Stimulated activated CD4-positive, alpha-beta T cell treated with anti-CD3 and anti-CD28 coated beads, Interleukin-4, amount 100 ng/mL, for 4 hours (primary cell): ENCODE measurements at places on chromosomes 1 and 21.

DNA sequence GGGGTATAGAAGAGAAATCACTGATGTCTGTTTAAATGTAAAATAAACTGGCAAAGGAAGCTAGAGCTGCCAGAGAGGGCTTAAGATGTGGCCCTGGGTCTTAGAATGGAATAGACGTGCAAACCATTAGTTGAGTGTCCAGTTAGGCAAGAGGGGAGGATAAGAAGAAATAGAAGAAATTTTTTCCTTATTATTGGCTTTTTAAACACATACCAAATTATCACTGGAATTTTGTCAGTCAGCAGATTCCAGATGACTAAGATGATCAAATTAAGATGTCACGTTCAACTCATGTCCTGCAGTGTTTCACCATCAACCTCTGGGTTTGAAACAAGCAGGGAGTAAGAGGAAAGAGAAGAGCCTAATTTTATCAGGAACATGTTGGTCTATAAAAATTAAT lies 71.6 kb upstream of the C1orf21 start:
- no peak for DNase-seq

DNA sequence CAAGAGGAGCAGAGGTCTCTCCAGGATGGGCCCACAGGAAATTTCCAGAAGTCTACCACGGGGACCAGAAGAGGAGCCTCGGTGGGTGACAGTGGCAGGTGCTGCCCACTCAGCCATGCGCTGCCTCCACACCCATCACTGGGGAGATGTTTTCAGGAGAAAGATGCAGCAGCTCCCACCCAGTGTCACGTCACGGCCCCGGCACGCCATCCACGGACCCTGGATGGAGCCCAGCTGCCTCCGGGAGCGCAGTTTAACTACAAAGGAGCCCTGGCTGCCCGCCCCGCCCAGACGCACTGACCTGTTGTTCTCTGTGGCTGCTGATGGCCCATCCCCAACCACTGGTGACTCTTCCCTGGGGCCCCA lies 6.8 kb downstream of the TSPEAR start:
- DNase-seq: no peak

DNA sequence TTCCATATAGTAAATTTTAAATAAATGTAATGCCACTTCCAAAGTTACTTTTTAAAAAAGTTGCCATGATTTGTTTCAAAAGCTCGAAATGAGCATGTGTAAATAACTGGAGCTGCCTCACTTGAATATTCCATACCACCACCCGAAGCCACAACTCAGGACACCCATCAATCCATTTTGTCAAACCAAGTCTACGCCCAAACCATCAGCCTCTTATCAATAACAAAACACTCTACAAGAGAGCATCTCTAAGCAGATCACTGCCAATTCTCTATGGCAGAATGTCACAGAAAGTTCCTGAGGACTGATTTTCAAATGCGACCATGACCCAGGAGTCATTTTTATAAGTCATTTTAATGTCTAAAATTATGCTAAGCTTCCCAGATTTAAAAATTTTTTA lies 4.5 kb downstream of the HNRNPR start:
- DNase-seq: no peak

- DNase-seq: peak; percentile 72
Observed at GRCh38 chr1:111204201-111204982, 3.9 kb upstream of the DENND2D start.

- no peak for DNase-seq
Observed at GRCh38 chr1:182227864-182228547, 163.6 kb downstream of the GLUL start.

DNA sequence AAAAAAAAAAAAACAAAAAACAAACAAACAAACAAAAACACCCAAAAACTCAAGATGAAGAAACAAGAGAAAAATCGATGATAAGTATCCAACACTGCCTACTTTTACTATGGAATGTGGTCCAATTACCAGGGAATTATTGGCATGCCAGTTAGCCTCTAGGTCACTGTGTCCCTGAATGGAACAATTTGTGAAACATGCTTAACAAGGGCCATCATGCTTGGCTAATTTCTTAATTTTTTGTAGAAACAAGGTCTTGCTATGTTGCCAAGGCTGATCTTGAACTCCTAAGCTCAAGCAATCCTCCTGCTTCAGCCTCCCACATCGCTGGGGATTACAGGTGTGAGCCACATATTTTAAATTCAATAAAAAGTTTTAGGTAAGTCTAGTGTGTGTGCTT lies 23.9 kb downstream of the PLPP3 start:
- no peak for DNase-seq

- DNase-seq: no peak
Observed at GRCh38 chr1:155529929-155530328, 32.7 kb downstream of the ASH1L start.

GRCh38 chr1:210328032-210328745 lies 513 bp upstream of the HHAT start:
- no peak for DNase-seq

- peak; percentile 47 for DNase-seq
Observed at GRCh38 chr1:180571832-180572636, 13.3 kb downstream of the OVAAL start.

DNA sequence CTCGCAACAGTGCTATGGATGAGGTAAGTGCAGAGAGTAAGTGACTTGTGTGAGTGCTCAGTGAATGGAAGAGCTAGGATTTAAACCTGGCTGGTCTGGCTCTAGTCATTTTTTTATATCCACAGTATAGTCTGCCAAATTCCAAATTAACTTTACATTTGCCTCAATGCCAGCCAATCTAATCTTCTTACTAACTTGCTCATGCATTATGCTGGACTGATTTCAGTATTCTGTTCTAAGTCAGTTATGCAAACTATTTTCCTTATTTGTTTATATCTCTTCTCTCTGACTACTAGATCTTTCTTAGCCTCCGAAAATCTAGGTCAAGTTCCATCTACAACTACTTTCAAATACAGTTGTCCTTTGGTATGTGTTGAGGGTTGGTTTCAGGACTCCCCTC lies 133.3 kb downstream of the XPR1 start:
- DNase-seq: no peak

DNA sequence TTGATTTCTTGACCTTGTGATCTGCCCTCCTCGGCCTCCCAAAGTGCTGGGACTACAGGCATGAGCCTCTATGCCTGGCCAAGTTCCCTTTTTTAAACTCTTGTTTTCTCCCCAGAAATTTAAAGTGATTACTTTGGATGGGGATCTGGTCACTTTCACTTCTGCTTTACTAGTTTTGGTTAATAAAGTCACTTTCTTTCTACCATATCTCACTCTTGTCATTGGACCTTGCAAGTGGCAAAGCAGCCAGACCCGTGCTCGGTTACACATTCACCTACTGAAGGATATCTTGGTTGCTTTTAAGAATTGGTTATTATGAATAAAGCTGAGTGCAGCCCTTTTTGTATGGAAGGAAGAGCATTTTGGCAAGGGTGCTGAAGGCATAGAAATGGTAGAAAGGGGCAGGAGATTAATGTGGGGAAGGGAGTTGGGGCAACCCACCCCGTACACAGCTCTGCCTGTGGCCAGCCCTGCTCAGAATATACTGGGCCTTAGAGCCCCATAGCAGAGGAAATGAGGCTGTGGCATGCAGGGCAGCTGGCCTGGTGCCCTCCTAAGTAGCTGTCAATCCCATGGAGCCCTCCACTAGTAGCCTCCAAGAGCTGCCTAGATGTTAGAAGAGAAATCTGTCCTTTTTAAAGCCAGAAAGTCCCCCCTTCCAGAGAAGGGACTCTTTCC lies 40.7 kb downstream of the CD2 start:
- DNase-seq: no peak

GRCh38 chr1:159554696-159555095 lies 18.9 kb upstream of the OR10J5 start:
- no peak for DNase-seq

DNA sequence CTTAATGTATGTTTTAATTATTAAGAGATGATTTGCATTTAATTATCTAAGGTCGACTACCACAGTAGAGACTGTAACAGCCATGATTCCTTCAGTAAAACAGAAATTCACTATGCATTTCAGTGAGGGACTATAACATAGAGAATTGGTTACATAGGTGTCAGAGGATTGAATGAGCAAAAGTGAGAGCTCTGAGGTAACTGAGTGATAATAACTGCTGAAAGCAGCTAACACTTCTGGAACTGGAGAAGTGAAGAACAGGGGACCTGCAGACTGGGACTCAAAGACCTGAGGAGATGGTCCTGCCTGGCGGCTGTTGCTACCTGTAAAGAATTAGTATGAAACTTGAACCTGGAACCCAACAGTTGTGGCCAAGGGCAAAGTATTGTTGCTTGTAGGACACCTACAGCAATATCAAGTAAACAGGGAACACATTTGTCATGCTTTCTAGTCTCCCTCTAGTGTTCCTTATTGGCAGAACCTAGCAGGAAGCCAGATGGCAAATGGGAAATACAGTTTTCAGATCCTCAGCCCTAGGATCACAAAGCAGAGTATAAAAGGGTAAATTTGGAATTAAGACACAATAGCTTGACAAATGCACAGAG lies 110.6 kb downstream of the HS2ST1 start:
- DNase-seq: no peak
